ENCODE measurements at places on chromosomes 12 and 14.

DNA sequence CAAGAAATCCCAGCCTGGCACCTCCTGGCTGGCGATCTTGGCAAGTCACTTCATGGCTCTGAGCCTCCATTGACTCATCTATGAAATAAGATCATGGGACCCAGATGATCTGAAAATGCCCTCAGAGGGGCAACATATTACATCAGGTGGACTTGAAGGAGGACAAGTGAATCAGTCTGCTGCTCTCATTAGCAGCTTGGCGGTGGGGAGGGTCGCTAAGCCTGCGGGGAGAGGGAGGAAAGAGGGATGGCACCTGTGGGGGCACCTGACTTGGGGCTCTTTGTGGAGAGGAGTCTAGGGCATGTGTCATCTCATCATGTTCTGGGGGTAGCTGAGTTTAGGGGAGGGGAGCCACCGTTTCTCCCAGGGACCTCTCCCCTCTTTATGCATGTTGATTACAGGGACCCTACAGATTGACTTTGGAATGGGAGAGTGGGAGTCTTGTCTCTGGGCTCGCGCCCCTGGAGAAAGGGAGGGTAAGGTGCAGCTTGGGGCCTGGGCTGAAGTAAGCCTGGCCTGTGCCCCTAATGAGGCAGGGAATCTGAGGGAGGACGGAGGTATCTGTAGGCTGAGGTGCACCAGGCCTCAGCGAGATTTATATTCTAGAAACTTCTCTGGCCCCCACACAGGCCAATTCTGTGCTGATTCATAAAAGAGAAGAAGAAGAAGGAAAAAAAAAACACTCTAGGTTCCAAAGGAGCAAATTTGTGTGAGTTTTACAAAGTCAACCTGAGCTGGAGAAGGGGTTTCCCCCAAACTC lies 29.3 kb upstream of the BATF start:
- peak; percentile 75 for DNase-seq

DNA sequence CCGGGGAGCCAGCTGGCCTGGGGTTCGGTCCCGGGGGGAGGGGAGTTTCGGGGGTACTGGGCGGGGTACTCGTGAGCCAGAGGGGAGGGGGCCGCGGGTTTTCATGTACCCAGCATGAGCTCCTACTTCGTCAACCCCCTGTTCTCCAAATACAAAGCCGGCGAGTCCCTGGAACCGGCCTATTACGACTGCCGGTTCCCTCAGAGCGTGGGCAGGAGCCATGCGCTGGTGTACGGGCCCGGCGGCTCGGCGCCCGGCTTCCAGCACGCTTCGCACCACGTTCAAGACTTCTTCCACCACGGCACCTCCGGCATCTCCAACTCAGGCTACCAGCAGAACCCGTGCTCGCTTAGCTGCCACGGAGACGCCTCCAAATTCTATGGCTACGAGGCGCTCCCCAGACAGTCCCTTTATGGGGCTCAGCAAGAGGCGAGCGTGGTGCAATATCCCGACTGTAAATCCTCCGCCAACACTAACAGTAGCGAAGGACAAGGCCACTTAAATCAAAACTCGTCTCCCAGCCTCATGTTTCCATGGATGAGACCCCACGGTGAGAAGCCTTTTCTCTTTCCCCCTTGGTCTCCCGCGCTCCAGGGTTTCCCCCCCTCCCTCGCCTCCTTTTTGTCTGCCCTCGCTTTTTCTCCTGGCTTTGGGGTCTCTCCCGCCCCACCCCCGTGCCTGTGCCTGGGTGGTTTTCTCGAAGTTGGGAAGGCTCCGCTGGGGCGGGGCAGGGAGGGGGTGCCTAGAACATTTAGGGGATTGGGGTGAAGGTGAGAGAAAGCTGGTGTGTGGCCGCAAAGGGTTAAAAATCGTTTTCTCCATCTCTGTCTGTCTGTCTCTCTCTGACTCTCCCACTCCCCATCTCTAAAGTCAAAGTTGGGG lies 627 bp downstream of the HOXC8 start:
- DNase-seq, result no peak

DNA sequence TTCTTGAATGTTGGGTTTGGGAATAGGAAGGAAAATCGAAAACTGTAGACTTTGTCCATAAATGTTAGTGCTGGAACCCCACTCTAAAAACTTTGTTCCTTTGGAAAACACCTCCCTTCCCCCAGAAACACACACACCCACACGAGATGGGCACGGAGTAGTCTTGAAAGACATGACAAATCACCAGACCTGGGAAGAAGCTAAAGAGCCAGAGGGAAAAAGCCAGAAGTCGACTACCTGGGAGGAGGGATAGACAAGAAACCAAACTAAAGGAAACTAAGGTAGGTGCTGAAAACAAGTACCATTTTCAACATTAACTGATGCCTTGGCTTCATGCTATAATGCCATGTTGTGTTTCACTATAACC lies 925 bp upstream of the NANOG start:
- no peak for DNase-seq

DNA sequence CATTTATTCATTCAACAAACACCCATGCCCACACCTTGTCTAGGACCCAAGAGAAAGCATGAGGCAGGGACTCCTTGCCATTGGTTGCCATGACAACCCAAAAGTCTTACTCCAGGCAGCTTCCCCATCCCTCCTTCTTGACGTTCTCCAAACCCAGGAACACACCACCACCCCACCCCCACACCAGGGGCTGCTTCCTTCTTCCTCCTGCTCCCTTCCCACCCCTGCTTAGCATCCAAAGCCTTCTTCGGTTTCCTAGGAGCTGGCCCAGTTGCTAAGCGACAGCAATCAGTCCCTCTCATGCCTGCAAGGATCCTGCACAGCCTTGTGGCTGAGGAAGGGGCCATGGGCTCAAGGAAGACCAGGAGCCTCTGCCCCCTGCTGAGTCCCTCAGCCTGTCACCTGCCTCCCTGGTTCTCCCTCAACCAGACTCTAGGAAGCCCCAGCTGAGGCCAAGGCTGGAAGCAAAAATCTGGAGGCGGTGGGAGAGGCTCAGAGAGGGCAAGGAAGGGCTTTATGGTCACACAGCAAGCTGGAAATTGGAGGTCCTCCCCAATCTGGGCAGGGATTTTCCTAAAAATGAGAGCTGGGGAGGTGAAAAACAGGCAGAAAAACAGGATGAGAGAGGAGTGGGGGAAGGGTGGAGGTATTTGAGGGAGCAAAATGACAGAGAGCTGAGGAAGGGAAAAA lies 15.4 kb downstream of the RASAL1 start:
- DNase-seq, result no peak

DNA sequence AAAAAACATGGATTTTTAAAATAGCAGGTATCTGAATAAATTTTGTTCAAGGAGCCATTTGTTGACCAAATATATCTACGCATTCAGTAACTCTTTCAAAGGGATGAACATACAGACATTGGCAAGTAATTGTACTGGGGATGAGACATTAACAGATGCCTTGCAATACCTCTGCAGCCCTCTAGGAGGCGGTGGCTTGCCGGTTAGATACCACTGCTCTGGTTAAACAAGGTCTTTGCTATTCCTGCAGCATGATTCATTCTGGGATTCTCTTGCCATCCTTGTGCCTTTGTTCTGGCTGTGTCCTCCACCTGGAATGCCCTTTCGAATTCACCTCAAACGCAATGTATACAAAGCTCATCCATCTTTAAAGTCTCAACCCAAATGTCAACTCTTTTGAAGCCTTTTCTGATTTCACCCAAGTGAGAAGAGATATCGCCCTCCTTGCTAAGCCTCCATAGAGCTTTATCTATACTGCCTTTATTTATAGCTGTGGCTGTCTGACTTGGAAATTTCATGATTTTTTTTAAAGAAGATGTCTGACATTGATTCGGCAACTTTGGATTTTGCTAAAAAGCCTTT lies 131.0 kb upstream of the SRRM4 start:
- DNase-seq, result no peak

DNA sequence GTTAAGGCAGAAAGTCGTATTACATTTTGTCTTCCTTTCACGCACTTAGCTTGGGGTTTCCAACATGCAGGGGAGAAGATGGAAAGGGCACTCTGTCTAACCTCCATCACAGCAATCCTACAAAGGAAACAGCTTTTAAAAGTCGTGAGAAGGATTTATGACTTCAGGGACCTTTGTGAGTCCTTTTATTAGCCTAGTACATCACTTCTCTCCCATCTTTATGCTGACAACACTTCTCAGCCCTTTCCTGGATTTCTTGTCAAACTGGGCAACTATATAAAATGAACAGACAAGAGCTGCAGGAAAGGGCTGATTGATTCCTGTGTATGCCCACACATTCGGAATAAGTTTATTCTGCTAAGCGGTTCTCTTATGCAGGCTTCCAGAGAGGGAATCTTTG lies 159.0 kb downstream of the DERA start:
- no peak for DNase-seq

- DNase-seq, result no peak
Measured at GRCh38 chr12:6921996-6922946, 5.5 kb upstream of the ATN1 start.

GRCh38 chr14:95256776-95257060 lies 63.0 kb downstream of the CLMN start:
- no peak for DNase-seq

GRCh38 chr14:53365486-53366130 lies 212.5 kb upstream of the DDHD1 start:
- DNase-seq, result no peak

GRCh38 chr12:101845137-101845711 lies 14.5 kb upstream of the GNPTAB start:
- no peak for DNase-seq

- no peak for DNase-seq
Measured at GRCh38 chr12:117865505-117865904, 103.3 kb downstream of the KSR2 start.

GRCh38 chr14:83372271-83372670 lies 1838.6 kb upstream of the SEL1L start:
- DNase-seq, result no peak

DNA sequence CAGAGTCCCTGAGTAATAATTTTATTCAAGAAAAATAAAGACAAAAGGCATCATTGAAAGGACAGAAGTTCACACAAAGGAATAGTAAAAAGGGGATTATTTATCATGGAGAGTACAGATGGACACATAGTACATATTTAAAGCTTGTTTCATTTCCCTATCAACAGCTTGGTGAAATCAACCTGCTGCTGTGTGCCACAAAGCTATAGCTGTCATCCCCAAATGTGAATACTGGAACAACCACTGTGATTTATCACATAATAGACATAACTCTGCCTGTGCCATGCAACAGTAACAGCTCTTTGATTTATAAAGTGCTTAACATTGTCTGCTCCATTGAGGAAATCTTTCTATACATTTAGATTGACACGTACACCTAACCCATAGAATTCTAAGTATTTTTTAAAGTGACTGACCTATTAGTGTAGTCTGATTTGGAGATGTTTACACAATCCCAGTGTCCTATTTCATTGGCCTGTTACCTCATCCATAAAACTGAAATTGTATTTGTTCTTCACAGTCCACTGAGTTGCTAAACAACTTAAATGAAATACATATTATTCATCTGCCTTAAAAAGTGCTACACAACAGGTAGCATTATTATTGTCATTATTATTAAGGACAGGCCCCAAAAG lies 3.3 kb downstream of the NEMF start:
- no peak for DNase-seq

GRCh38 chr12:5217936-5218335 lies 174.3 kb downstream of the KCNA5 start:
- no peak for DNase-seq

DNA sequence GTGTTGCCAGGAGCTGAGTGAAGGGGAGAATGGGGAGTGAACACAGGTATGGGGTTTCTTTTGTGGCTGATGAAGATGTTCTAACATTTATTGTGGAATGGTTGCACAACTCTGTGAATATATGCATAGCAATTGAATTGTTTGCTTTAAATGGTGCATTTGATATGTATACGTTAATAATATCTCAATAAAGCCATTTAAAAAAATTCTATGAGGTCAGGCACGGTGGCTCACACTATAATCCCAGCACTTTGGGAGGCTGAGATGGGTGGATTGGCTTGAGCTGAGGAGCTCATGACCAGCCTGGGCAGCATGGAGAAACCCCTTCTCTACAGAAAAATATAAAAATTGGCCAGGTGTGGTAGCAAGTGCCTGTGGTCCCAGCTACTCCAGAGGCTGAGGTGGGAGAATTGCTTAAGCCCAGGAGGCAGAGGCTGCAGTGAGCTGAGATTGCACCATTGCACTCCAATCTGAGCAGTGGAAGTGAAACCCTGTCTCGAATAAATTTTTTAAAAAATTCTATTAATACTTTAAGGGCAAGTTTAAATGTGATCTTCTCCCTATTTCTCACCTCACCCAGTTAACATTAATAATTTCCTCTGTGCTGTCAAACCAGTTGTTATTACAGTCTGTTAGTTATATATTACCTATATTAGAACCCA lies 65.3 kb downstream of the DENND5B start:
- DNase-seq, result no peak

DNA sequence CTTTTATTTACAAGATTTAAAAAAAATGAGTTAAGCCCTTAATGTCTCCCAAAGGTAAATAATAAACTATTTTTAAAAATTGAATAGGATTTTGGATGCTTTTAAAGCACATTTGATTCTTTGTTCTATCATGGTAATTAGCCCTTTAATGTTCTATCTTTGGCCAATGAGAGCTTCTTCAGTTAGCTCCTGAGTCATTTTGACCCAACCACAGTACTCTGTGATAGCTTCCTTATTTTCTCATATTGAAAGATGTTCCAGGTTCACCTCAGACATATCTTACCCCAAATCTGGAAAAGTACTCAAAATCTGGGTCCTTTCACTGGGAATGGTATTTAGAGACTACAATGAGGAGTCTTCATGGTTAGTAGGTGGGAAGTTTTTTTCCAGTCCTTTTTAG lies 98.0 kb downstream of the MYRFL start:
- DNase-seq, result no peak

- no peak for DNase-seq
Measured at GRCh38 chr14:101407328-101407727, 154.0 kb upstream of the DIO3 start.

- DNase-seq, result no peak
Measured at GRCh38 chr14:72657214-72657921, 236.5 kb downstream of the DPF3 start.

GRCh38 chr12:84599539-84599938 lies 313.1 kb downstream of the SLC6A15 start:
- no peak for DNase-seq

DNA sequence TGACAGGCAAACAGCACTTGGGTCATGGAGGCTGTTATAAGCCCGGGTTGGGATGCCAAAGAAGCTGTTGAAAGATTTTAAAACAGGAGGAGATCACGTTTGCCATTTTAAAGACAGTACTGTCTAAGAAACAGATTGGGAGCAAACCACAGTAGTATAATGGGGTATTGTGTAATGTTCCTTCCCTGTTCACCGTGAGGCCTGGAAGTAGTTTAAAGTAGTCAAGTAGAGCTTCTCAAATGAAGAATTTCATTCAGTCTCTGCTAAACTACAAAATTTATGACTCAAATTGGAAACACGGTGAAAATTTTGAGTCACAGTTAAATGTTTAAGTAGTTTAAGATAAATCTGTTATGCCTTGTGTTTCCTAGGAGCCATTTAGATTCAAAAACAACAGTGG lies 35.8 kb downstream of the ATP2A2 start:
- no peak for DNase-seq

GRCh38 chr12:120847392-120847791 lies 56.8 kb downstream of the SPPL3 start:
- no peak for DNase-seq

GRCh38 chr12:946631-947030 lies 2.9 kb downstream of the RAD52 start:
- DNase-seq, result no peak
